ENCODE measurements at places on chromosomes 13 and 19.
A peak's percentile ranks its signal among the peaks of the same experiment; 100 is the strongest.

DNA sequence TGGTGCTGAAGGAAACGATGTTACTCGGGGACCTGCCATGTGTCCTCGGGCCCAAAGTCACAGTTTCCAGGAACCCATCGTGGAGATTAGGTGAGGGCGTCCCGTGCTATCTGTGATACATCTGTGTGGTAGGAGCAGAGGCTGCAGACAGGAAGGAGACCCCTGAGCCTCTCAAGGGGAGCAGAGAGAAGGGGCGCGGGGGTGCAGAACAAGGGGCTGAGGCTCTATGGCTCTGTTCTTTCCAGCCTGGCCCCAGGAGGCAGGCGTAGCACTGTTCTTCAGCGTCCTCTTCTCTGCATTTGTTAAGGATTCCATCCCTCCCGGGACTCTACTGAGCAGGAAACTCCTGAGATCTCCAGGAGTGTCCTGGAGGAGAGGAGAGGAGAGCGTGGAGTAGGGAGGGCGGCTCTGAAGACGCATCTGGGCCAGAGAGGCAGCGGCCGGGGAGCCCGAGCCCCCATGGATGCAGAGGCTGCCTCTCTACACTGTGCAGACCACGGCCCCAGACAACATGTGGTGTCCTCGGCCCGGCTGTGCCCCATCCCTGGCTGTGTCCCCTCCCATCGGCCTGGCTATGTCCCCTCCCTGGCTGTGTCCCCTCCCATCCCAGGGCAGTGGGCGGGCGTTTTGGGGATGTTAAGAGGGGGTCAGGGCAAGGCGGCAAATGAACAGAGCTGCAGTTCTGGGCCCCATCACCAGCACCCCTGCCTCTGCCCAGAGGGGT lies 118.0 kb downstream of the ATP11A start:
- DNase-seq, result no peak

DNA sequence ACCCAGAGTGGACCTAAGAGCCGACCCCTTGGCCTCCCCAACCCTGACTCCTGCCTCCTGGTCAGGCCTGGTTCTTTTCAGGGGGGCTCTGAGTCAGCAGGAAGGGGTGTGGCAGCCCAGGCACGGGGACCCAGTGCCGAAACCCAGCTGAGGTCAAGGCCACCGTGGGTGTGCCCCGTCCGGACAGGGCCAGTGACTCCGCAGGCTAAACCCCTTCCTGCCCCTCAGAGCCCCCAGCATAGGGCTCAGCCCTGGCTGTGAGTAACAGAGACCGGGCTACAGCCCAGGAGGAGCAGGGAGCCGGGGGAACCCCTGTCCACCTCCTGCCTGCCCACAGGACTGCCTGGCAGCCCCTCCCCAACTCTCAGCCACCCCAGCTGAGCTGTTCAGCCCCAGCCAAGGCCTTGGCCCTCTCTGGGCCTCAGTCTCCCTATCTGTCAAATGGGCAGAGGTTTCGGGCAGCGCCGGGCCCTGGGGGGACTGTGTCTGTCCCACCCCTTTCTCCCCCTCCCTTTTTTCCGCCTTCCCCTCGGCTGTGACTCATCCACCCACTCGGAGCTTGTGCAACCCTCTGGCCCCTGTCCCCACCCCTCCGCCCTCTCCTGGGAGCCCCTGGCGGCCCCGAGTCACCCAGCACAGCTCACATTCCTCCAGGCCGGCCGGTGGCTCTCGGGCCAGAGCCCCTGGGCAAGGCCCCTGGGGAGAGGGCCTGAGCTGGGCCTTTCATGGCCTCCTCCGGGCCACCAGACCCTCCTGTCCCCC lies 8.6 kb downstream of the ZBTB7A start:
- peak; percentile 94 for DNase-seq

GRCh38 chr13:100533588-100534041 lies 55.0 kb downstream of the GGACT start:
- DNase-seq, result no peak

GRCh38 chr19:49744946-49745381 lies 18.1 kb downstream of the TSKS start:
- no peak for DNase-seq

GRCh38 chr13:110887597-110888333 lies 27.1 kb downstream of the ANKRD10 start:
- no peak for DNase-seq

DNA sequence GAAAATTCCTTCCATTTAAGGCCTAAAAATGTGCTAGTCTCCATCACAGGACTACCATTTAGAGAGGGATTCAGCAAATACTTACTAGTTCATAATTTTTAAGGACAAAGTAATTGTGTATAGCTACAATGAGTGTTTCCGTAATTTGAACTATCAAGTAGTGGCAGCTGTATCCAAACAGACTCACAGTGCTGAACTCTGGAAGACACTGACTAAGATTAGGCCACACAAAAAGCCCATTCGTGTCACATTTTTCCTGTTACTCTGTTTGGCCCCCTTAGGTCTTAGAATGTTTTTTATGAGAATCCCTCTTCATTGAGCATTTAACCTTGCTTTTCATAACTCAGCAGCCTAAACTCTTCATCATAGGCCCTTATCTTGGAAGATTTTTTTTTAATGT lies 731.2 kb upstream of the PCDH9 start:
- DNase-seq, result no peak

DNA sequence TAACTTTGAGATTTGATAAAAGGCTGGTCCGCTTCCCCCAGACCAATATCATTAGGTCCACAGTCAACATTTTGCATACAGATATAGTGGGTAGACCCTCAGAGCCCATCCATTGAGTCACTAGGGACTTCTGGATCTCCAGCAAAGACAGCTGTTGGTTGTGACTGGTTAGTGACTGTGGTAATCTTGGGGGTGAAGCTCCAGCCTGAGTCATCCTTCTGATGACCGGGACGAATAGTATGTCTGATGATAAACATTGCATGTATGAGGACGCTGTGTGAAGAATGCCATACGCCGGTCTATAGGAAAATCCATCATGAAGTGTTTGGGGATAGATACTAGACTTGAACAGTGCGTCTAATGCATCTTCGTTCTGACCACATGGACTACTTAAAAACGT lies 307.0 kb downstream of the UQCRFS1 start:
- no peak for DNase-seq

DNA sequence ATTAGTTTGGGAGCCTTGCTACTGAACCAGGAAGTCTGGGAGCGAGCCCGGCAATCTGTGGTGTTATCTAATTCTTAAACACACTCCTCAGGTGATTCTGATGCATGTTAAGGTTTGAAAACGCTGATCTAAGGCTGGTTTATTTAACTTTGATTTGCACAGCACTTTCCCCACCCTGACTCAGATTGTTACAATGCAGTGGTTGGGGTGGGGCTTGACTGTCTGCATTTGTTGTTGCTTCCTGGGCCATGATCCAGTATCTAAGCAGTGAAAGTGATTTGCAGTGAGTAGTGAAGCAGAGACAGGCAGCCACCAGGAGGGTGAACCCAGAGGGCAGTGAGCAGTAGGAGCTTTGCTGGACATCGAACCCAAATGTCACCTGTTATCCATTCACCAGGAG lies 81.6 kb upstream of the ARGLU1 start:
- no peak for DNase-seq

DNA sequence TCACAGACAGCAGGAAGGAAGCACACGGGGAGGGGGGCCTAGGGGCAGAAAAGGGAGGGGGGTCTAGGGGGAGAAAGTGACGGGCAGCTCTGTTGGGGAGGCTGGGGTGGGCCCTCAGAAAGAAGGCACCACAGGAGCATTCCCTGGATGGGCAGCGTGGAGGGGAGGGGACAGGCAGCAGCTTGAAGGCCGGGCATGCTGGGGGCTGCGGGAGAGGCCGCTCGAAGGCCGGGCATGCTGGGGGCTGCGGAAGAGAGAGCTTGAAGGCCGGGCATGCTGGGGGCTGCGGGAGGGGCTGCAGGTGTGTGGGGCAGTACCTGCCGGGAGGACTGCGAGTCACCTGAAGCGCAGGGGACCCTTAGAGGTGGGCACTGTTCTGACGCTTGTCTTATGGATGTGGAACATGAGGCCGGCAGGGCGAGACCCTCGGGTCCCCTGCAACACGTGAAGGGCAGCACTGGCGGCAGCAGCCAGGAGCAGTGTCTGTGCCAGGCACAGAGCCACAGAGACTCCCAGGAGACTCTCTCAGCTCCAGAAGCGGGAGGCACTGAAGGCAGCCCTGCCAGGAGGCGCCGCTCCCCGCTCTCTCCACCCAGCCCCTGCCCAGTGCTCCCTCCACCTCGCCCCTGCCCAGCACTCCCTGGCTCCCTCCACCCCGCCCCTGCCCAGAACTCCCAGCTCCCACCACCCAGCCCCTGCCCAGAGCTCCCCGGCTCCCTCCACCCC lies 13.3 kb downstream of the ZNF787 start:
- no peak for DNase-seq

- no peak for DNase-seq
These were observed 52.5 kb upstream of the SHKBP1 start for GRCh38 chr19:40524133-40524549.

- DNase-seq, result no peak
These were observed 8.9 kb downstream of the ZSCAN1 start for GRCh38 chr19:58042495-58043340.

DNA sequence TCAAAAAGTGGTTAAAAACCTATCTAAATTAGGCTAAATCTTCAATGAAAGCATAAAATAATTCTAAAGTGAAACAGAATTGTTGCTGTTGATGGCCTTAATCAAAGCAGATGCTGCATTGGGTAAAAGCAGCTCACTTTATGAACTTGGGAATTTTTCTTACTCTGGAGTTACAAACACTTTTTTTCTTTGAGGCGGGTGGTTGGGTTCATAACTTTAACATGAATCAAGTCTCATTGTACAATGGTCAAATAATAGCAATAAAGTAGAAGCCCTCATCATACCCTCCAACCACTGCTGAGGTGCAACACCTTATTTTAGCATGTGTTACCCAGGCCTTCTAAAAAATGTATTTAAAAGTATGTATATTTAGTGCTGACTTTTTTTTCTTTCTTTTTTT lies 29.1 kb downstream of the NUP58 start:
- DNase-seq, result no peak

GRCh38 chr13:99439048-99439447 lies 62.2 kb upstream of the TM9SF2 start:
- DNase-seq, result no peak

All from suppressor macrophage treated with lipopolysaccharide for 4 hours (primary cell).